ENCODE measurements at places on chromosomes 12 and 14.

DNA sequence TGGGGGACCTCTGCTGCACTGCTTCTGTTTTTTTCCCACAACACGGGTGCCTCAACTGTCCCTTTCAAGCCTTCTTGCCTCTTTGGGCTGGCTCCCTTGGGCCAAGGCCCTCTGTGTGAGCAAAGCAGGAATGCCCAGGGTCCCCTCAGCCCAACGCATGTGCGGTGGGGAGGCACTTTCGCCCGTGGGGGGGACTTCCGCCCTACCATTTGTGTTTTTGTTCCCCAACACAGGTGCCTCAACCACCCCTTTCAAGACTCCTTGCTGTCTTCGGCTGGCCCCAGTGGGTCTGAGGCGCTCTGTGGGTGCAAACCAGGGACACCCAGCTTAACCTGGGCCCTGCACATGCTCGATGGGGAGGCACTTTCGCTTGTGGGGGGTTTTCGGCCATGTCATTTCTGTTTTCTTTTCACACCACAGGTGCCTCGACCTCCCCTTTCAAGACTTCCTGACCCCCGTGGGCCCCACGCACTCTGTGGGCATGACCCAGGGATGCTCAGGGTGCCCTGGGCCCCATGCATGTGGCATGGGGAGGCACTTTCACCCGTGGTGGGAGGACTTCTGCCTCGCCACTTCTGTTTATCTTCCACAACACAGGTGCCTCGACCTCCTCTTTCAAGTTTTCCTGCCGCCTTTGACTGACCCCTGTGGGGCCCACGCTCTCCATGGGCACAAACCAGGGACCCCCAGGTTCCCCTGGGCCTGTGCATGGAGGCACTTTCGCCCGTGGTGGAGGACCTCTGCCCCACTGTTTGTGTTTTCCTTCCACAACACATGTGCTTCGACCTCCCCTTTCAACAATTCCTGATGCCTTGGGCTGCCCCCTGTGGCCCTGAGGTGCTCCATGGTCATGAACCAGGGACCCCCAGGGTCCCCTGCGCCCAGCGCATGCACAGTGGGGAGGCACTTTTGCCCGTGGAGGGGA, 365.7 kb downstream of the ALG10 start:
- no peak for DNase-seq

DNA sequence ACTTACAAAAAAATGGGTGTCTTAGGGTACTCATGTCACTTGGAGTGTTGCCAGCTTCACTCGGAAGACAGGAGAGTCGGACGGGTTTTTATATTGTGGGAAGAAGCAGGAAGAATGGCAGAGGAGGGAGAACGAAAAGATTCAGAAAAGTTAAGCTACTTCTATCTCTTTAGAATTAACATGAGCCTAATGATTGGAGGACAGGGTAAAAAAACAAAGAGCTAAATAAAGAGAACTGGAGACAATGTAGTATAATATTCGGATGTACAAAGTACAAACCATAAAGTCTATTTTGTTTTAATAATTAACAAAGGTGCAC, 43.9 kb downstream of the EFCAB11 start:
- no peak for DNase-seq

GRCh38 chr12:114918535-114919233, 234.7 kb upstream of the TBX3 start:
- DNase-seq = no peak

- DNase-seq = peak; percentile 77
Observed at GRCh38 chr12:128795530-128796361, 28.0 kb downstream of the SLC15A4 start.

- no peak for DNase-seq
Observed at GRCh38 chr12:101881228-101881627, 3.8 kb downstream of the DRAM1 start.

DNA sequence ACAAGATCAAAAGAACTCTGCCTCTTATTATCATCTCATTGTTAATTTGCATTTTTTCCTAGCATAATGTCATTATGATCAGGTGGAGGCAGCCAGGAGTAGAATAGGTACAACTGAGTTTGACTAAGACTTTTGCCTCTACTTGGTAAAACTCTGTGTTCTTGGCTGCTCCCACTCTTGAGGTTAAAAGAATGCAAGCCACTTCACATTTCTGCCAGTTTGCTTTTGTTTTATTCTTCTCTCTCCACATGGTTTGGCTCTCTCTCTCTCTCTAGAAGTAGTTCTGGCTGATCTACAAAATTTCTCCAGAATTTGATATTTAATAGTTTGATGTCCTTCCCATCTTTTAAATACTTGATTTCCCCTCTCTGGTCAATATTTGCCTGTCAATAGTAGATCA, 170.7 kb upstream of the E2F7 start:
- DNase-seq = no peak

DNA sequence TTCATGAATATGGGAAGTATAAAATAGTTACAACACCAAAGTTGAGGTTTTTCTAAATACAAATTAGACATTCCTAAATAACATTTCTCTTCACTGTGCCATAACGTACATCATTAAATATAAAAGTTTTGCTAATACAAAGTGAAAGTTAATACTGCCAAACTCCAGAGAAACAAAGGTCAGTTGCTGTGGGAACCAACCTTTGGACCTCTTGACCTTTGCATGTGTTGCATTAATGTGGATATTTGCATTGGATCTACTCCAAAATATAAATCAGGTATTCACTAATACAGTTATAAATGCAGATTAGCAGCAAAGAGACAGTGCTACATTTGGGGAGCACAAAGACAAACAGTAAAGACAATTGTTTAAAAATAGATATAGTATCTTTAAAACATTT, 366.0 kb upstream of the USP15 start:
- DNase-seq = no peak

DNA sequence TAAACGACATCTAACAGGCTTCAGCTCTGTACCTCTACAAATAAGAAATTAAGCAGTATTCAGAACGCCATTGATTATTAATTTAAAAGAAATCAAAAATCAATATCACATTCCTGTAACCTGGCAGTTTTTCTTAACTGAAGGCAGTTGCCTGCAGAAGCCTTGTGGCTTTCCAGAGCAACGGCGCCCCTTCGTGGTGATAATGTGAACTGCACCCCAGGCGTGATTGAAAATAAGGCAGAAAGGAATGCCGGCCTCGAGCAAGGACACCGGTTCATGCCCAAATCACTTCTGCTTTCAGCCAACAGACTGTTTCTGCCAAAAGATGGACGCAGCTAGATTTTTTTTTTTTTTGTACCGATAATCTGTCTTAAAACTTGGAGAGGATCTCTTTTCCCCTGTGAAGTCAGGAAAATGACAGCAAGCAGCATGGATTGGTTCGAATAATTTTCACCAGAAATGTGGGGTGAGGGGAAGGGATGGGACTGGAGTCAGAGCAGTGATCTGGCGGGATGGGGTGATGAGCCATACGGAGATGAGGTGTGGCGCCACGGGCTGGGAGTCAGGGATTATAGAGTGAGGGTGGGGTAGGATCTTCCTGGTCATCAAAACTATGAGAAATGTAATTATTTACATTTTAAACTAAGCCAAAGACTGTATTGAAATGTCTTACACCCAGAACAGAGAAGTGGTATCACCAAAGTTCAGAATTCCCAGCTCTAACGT, 473.0 kb downstream of the DPF3 start:
- DNase-seq = peak; percentile 64

All from B cell (primary cell).